ENCODE measurements at places on chromosomes 11 and 22.

DNA sequence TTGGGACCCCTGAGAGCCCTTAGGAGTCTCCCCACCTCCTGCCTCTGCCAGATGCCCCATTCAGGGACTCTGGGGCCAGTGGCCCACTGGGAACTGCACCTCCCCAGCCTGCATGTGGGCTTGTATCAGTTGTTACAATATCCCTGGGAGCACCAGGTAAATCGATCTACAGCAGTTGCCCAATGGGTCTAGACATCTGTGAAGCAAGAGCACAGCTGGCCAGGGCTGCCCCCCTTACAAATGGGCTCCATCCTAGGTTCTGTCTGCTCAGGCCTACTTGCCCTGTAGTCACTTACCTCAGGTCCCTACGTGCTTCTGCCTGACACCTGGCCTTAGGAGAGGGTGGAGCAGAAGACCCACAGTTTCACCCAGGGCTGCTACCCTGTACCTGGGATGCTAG, 62.7 kb downstream of the HIRA start:
- DNase-seq, result no peak

- no peak for DNase-seq
Observed at GRCh38 chr22:46881373-46882118, 119.1 kb downstream of the TBC1D22A start.

DNA sequence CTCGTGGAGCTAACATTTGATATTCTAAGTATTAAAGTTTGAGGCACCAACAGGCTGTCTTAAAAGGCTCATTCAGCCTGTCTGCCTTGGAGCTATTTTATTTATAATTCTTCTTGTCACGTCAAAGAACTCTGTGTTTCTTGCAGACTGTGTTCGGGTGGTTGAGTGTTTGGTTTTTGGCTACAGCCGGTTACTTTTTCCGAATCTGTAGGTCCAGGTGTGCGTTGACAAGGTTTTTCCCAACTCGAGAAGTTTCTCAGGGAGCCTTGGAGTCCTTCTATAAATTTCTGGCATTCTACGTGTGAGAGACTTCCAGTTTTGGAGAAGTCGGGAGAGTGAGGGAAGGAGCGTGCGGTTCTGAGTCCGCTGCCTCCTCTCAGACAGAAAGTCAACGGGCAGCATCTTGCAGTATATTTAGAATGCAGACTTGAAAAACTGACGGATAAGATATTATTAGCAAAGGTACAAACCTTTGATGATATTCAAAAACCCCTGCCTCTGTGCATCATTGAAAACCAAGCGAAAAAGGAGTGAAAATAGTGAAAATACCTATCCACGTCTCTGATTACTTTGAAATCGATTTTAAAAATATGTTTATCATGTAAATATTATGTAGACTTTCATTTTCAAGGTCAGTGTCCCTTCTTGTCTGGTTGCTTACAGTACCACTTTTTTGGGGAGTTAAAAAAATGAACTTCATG, 85.2 kb upstream of the PPARA start:
- DNase-seq, result no peak

DNA sequence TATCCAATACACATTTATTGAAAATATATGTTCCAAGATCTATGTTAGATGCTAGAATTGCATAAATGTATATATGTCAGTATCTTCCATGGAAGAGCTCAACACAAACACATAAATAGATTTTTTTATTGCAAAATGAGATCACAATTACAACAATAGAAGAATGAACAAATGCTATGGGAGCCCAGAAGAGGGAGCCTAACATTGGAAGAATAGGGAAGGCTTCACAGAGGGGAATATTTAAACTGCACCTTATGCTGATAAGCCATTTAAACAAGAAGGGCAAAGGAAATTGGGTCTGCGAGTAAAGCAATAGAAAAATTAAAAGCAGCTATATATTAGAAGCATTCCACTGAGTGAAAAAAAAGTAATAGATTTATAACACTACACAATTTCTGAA, 96.1 kb upstream of the LRRC55 start:
- no peak for DNase-seq

- no peak for DNase-seq
Observed at GRCh38 chr11:19813158-19813879, 100.7 kb downstream of the NAV2 start.

DNA sequence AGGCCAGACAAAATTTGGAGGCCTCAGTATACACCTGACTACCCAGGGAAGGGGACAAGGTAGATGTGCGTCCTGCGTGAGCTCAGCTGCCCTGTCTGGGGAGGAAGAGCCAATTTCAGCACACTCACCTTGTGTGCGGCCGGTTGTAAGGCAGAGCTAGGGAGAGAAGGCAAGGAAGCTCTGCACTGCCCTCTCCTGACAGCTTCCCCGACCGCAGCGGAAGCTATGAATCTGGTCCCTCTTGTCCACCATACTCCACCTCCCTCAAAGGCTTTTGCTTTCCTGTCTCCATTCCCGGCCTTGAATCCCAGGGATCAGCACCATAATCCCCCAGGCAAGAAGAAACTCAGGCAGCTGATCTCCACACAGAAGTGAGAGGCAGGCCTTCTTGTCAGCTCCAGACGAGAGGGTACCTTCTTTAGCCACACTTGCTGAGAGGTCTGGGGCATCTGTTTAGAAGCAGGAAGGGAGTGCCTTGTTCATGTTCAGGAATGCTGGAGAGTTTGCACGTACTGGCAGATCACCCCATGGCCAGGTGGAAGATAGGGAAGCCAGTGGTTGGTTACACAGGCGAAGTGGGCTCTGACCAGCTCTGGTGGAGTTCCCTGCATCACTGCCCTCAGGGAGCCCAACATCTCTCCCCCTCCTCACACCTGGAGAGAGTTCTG, 62.5 kb downstream of the FEZ1 start:
- no peak for DNase-seq

DNA sequence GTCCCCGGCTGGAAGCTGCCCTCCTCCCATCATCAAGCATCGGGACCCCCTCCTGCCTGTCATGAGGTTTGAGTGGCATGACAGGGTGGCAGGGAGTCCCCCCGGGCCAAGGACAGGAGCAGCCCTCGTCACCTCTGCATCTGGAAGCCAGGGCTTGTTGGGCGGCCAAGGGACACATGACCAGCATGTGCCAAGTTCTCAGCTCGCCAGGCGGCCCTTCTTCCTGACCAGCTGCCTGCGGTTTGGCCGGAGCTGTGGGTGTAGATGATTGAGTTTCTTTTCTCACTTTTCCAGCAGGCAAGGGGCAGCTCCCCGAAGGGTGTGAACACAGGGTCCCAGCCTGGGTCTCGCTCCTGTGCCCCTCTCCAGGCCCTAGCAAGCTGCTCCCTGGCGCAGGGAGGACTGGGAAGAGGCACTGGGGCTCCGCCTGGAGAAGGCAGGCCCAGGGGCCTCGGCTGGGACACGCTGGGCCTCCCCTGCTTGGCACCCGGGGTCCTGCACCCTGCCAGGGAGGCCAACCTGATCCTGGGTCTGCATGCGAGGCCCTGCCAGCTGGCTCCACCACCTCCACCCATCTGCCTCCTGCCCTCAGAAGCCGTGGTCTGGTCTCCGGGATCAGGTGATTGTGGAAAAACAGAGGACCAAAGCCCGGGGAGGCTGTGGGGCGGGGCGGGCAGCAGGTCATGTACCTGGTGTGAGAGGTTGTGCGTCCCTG, 13.4 kb downstream of the ARHGAP8 start:
- DNase-seq, result no peak

DNA sequence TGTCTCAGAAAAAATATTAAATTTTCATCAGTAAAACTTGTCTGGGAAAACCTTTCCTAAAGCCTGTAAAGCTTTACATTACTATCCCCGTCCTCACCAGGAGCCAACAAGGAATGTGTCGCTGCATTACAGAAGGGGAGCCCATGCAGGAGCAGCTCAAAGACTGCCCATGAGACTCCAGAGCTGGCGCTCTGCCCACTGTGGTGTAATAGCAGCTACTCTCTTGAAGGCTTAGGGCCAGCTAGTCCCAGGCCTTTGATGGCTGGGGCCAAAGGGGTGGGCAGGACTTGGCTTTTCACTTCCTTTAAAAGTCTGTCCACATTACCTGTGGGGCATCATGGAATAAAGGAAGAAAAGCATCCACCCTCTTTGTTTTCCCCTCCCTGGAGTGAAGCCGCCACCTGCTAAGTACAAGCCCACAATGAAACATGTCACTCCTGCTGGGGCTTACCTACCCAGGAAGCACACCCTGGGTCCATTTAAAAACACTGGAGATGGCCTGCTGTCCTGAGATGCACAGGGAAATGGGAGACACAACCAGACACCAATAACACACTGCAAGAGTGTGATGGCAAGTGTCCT, 150.7 kb downstream of the ADAMTS15 start:
- no peak for DNase-seq

- DNase-seq, result no peak
Observed at GRCh38 chr11:73204711-73205121, 13.4 kb upstream of the P2RY2 start.

DNA sequence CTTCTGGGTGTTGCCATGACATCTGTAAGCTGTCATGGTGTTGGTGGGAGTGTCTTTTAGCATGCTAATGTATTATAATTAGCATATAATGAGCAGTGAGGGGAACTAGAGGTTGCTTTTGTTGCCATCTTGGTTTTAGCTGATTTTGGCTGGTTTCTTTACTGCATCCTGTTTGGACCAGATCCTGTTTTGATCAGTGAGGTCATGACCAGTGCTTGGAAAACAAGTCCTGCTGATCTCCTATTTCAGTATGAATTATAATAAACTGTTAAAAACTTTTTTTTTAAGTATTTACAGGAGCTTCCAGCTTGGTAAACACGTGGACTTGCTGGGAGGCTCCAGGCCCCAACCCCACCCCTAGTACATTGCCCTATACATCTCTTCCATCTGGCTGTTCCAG, 30.5 kb upstream of the P4HA3 start:
- no peak for DNase-seq

- no peak for DNase-seq
Observed at GRCh38 chr11:119964136-119965025, 173.5 kb downstream of the TRIM29 start.

- DNase-seq, result no peak
Observed at GRCh38 chr22:35627267-35628041, 10.3 kb upstream of the MB start.

DNA sequence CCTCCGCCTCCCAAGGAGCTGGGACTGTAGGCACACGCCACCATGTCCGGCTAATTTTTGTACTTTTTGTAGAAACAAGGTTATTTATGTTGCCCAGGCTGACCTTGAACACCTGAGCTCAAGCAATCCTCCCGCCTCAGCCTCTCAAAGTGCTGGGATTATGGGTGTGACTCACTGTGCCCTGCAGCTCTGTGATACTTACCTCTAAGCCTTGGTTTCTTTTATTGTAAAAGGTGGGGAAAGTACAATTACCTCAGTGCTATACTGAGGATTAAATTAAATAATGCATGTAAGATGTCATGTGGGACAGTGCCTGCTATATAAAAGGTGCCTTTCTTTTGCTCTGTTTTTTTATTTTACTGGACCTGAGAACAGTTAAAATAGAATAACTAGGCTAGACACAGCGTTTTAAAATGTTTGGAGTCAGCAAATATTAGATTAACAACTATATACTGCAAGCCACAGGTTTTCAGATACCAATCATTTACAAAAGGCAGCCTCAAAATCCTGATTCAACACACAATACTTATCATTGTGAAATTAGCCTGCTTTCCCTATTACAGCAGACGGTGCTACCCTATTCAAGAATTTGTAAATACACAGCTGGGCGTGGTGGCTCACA, 30.0 kb downstream of the PRR14L start:
- no peak for DNase-seq

DNA sequence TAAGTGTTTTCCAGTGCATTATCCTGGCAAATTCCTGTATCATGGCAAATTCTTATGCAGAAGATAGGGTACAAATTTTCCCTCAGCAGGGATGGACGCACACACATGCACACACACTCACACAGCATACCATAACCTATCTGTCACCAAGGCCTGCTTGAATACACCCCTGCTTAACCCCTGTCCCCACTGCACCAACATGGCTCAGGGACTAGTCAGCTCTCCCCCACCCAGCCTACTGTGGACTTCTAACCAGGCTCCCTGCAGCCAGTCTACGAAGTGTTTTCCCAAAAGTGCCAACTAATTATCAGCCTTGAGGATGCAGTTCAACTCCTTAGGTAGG, 63.1 kb downstream of the RAB30 start:
- DNase-seq, result no peak

DNA sequence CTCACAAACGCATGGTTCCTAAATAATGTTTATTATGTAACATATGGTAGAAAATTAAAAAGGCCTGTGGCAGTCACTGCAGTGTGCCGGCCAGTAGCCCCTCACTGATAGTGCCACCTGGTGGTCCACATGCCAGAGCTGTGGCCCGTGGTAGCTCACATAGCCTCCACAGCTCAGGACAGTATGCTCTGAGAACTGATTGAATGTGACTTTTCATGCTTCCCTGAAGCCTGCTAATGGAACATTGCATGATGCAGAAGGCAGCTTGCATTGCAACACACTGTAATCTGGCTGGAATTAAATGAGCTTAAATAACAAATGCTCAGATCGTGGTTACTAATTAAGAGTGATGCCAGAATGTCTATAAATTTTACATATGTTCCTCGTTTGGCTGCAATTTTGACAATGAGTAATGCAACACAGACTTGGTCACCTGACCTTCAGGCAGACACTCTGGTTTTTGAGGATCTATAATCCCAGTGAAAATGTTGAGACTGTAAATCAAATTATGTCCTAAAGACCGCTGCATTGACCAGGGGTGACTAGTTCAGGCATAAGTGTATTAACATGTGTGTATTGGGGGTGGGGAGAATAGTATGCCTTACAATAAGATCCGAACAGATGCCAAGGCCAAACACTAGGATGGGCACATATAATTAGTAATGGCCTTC, 566.4 kb downstream of the METTL15 start:
- DNase-seq, result no peak

DNA sequence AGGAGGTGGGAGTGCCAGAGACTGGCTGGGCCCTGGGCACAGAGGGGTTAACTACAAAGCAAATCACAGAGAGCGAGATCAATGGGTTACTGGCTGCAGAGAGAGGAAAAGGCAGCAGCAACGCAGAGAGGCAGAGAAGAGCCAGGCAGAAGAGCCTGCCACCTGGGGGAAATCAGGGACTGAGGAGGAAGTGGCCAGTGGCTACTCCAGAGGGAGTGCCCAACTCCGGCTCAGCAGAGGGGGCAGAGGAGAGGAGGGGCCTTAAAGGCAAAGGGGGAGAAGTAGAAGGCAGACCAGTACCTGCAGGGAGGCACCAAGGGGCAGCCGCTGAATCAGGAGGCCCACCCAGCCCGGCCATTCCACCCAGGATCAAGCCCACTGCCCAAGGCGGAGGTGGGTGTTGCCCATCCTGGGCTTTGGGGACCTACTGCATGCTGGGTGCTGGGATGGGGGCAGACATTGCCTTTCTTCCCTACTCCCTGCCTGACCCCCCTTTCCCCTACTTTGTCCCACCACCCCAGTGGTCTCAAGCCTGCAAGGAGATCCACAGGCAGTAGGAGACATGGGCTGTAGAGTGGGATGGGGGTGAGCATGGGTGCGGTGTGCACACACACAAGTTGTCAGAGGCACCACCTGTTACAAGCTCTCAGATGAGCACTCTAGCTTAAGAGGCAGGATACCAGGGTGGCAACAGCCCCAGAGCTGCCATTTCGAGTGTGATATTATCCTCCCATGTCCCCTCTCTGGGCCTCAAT, 926 bp upstream of the GALR3 start:
- no peak for DNase-seq

GRCh38 chr22:22061085-22062077, 78.8 kb upstream of the TOP3B start:
- DNase-seq, result no peak

All from cortex of kidney (tissue), 1 donor.